Lower lobe of right lung (tissue), 2 donors: ENCODE measurements at places on chromosomes 16 and 17. TPM values are rescaled to one million over a fixed set of nuclear protein-coding genes. Genes with fewer than 3 reads are reported as not detected.

MAF gene
- total RNA-seq = 60.0 TPM

DNA sequence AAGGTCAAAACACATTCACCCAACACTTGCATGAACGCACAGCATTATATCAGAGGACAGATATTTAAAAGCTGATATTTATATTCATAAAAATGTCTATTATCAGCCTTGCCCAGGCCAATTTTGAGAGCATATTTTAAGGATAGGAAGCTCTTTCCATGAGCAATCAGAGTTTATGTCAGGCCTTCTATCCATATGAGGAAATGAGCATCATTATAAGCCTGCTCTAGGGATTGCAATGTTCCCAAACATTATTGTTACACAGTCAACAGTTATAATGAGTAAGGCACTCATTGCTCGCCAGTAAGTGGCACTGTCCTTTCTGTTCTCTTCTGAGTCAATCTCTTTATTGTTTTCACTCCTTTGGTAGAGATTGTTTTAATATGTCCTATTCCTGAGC is 37.7 kb upstream of the DYNLRB2 start:
- no peak for DNase-seq

DNA sequence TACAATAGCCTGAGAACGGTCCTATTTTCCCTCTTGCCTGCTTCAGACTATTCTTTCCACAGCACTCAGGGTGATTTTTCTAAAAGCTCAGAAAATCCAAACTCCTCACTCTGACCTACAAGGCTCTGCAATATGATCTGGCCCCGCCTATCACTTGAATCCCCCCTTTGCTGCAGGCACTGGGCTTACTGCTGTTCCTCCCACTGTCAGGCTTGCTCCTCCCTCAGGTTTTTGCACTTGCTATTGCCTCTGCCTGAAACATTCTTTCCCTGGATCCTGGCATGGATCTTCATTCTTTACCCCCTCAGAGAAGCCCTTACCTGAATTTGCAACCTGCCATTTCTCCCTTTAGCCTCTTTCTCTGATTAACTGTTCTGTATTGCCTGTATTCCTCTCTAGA is 52.3 kb downstream of the RPGRIP1L start:
- no peak for DNase-seq

DNA sequence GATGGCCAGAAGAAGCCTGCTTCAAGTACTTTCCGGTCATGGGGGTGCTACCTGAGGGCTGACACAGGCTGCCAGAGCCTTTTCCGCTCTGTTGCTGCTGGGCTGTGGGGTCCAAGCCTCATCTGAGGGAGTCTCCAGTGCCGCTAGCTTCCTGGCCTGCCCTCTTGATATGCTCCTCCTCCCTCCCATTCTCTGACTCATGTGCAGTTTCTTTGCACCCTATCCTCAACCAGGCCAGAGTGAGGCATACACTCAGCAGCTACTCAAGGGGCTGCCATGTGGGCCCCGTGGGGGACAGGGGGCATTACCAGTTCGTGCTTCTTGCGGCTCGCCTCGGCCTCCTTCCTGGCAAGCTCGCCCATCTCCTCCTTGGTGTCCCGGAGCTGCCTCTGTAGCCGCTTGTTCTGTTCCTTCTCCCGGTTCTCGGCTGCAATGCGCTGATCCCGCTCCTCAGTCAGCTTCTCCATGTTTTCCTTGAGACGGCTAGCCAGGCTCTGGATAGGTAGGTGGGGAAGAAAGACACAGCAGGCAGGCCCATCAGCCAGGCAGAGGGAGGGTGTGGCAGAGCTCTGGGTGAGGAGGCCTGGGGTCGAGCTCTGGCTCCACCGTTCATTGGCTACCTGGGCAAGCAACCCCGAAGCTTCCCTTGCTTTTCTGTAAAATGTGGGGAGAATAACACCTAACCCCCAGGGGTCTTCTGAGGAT is 43.8 kb downstream of the PIPOX start:
- DNase-seq = no peak

CBLN1 gene
- total RNA-seq = not detected

TP53TG3 gene
- not detected for total RNA-seq

DNA sequence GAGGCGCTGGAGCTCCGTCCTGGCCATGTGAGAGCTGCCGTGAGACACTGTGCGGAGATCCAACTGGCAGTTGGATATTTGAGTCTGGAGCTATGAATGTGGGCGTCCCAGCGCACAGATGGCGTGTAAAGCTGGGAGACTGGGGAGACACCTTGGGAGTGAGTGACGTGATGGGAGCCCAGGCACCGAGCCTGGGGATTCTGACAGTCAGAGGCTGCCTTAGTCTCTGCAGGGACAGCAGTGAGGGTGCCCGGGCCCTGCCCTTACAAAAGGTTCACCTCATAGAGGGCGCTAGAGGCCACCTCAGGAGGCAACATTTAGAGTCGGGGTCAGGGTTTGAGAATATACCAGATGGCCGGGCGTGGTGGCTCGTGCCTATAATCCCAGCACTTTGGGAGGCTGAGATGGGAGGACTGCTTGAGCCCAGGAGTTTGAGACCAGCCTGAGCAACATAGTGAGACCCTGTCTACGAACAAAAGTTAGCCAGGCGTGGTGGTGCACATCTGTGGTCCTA is 194.1 kb upstream of the GSE1 start:
- peak; percentile 35 for DNase-seq
